ENCODE measurements at places on chromosomes 2 and 18.
A peak's percentile ranks its signal among the peaks of the same experiment; 100 is the strongest.

DNA sequence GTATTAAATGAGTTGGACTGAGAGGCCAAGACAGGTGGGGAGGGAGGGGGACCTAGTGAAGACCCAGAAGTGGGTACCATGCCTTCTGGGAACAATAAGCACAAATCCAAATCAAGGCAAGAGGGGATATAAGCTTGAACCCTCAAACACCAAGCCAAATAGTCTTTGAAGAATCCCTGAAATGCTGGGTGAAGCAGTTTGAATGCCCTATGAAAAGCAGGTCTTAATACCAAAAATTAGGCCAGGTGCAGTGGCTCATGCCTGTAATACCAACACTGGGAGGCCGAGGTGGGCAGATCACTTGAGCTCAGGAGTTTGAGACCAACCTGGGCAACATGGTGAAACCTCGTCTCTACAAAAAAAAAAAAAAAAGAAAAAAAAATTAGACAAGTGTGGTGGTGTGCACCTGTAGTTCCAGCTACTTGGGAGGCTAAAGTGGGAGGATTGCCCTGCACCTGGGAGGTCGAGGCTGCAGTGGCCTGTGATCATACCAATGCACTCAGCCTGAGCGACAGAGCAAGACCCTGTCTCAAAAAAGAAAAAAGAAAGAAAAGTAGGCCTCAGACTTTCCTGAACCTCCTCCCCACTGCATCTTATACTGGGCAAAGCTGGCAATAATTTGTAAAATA, 3.5 kb downstream of the PCBP1 start:
- DNase-seq, result no peak

- no peak for DNase-seq
These were observed 282.9 kb upstream of the TNP1 start for GRCh38 chr2:217142649-217143266.

DNA sequence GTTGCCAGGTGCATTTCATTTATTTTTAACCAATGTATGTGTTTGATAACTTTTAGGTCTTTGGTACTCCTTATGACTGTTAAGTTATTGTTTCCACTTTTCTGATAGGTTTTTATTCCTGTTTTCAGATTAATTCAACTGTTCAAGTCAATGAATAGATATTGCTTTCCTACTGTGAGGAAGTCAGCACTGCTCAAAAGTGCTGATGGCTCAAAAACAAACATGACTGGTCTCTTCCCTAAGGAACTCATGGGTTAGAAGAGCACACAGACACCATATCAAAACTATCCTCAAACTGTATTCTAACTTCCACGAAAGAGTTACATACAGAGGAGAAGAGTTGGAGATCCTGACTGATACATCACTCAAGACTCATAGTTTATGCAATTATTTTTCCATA, 39.9 kb upstream of the REG3G start:
- no peak for DNase-seq

GRCh38 chr18:22563164-22563583, 145.5 kb upstream of the CTAGE1 start:
- DNase-seq, result peak; percentile 83

GRCh38 chr2:191386938-191387536, 141.8 kb downstream of the MYO1B start:
- DNase-seq, result no peak
